ENCODE measurements at places on chromosomes 6 and 20.
A peak's percentile ranks its signal among the peaks of the same experiment; 100 is the strongest.

DNA sequence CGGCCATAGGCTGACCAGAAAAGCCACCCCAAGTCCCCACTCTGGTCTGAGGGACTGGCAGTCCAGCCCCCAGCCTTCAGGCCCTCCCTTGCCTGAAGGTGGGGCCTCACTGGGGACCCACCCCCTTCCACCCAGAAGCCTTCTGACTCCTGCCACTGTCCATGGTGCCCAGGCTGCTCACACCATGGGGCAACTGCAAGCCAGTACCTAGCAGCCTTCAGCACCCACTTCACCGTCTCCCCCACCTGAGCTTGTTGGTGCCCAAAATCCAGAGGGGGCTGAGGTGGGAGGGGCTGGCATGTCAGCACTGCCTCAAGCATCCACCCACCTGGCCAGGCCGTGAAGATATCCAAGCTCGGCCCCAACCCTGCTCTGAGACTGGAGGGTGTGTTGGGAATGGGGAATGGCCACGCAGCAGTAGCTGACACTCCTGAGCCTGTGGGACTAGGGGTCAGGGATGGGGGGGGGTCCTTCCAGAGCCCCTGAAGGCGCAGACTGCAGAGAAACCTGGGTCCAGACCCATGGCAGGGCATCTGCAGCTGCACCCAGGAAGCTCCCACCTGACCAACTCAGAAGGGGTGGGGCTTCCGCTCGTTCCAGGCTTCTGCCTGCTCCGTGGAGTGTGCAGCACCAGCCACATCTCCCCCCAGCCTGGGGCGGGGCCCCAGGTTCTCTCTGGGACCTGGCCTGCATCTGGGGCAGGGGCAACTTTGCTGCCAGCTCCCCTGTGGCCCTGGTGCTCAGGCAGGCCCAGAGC is 942.1 kb upstream of the EPHA7 start:
- no peak for DNase-seq

DNA sequence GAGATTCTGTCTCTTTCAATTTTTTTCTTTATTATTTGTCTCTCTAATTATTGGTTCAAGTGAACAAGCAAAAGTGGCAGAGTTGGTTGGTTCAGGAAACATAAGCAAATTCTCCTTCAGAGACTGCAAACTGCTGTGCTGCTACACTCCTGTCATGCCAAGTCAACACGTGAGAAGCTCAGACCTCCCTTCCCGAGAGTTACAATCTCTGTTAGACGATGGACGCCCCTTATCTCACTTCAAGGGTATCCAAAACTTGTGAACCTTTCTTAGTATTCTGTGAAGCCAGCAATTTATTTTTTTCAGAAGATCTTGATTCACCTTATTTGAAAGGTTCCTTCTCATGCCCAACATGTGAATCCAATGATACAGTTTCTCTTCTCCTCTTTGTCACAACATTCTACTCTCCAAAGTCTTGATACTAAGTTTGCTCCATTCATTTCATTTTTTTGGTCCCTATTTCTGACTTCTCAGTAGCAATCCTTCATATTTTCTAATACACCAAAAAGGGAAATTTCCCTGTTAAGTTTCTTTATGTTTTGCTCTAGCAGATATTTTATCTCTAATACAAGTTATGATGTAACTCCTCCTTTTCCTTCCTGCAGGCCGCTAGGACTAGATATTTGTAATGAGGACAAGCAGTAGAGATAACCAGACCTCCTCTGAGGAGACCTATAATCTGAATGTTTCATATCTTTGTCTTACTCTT is 448.8 kb upstream of the CITED2 start:
- no peak for DNase-seq

DNA sequence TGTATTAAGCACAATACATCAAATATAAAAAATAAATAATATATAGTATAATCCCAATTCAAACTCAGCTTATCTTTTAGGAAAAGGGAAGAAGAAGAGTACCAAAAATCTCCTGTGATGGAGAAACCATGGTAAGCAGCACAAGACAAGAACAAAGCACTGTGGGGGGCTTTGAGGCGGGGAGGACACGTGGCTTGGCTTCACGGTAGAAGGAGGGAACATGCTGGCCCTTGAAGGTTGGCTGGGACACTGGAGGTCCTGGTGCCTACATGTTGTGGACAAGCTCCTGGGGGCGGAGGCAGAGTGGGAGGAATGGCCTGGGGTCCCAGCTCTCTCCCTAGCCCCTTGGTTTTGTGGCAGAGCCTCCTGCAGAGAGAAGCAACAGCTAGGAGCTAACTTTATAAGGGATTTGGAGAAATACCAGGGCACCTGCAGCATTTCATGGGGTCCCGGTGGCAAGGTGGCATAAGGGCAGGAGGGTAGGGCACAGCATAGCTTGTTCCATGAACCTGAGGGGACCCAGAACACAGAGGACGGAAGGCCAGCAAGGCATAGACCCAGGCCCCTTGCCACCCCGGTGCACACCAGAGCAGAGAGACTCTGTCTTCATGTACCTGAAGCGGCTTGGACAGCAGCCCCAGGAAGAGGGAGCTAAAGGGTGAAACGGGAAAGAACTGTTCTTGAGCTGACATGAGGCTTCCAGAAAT is 72.0 kb downstream of the LY86 start:
- DNase-seq = no peak

DNA sequence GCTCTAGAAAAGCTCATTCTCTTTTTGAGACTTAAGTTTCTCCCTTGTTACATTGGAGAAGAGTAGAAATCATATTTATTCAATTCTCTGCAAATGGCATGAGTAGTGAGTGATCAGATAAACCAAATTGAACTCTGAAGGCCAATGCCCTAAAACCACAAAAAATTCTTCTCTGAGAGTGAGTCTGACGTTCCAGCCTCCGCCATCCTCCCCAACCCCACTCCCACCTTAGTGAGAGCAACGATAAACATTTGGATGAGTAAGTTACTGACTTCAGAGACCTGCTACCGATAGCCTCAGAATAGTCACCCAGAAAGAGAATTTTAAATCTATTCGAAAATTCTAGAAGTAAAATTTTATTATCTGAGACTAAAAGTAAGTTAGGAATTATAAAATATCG is 94.6 kb downstream of the TFAP2A start:
- DNase-seq = no peak

DNA sequence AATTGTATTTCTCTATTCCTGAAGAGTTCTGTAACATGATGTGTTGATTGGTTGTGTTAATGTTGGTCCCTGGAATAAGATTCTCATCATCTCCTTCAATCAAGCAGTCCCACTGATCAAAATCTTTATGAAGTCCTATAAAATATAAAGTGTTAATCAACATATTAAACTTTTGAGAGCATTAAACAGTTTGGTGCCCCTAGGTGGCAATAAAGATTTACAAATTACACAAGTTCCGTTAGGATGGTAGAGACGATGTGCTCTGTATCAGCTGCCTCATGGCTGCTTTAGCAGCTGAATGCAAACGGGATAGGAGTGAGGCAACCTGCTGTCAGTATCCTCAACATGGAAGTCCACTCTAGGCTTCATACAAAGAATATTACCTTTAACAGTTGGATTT is 16.9 kb downstream of the TDRD6 start:
- peak; percentile 39 for DNase-seq

DNA sequence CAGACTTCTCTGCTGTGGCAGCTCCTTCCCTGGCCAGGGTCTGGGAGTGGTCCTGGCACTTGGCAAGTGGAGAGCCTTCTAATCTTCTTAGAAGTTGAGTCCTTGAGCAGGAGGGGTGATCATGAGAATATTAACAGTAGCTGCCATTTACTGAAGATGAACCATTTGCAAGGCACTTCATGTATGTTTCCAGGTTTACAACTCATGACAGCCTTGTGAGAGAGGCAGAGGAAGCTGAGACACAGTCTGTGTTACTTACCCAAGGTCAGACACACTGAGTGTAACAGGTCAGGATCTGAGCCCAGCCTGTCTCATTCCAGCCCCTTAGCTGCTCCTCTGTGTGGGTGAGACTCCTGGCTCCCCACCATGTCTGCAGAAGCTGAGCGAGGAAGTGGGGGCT is 45.5 kb upstream of the SRF start:
- DNase-seq = no peak

DNA sequence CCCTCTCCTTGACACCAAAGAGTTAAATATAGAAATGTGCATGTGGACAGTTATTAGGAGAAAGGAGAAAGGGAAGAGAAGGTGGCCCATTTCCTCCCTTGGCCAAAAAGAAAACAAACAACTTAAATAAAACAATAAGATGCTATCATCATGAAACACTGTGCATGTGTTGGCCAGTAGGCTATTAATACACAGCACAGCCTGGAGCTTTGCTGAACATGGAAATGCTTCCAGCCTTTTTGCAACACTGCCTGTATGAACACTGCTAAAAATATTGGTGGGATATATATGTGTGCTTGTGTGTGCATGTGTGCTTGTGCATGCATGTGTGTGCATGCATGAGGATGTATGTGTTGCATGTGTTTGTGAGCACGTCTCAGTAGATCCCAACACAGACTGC is 100.4 kb downstream of the LY86 start:
- no peak for DNase-seq

GRCh38 chr20:11652128-11652527 is 265.6 kb upstream of the BTBD3 start:
- no peak for DNase-seq

- no peak for DNase-seq
Measured at GRCh38 chr6:109299265-109299607, 83.0 kb downstream of the CD164 start.

DNA sequence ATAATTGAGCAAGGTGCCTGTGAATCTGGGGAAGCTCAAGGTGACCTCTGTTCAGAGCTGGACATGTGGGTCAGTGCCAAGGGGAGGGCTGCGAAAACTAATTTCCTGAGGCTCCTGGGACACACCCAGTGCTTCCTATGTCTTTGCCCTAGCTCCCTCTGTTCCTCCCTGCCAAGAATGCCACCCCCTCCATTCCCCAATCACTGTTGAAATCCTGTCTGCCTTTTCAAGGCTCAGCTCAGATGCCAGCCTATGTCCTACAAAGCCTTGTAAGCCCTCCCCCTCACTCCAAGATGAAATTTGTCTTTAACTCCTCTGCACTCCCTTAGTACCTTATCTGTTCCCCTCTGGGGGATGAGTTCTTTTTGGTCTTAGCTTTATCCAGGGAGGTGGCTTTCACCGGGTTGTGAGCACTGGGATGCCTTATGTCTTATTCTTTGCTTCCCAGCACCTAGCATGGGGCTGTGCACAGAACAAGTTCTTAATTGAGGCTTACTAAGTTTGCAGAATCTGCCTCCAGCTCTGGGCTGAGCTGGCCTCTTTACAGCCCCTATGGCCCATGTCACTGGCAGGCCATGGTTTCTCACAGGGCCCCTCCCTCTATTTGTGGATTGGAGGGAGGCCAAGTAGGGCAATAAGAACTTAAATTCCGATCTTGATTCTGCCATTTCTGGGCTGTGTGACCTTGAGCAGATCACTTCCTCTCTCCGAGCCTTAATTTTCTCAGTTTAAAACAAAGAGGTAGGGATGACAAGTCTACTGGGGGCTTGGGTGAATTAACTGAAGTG is 51.5 kb upstream of the EPB41L1 start:
- DNase-seq = peak; percentile 16

DNA sequence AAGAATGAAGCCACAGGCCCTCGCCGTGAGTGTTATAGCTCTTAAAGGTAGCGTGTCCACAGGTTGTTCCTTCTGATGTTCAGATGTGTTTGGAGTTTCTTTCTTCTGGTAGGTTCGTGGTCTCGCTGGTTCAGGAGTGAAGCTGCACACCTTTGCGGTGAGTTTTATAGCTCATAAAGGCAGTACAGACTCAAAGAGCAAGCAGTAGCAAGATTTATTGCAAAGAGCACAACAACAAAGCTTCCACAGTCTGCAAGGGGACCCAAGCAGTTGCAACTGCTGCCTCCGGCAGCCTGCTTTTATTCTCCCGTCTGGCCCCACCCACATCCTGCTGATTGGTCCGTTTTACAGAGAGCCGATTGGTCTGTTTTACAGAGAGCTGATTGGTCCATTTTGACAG is 5.2 kb downstream of the HIVEP1 start:
- no peak for DNase-seq

GRCh38 chr6:155088856-155089255 is 93.7 kb downstream of the TIAM2 start:
- DNase-seq = no peak

DNA sequence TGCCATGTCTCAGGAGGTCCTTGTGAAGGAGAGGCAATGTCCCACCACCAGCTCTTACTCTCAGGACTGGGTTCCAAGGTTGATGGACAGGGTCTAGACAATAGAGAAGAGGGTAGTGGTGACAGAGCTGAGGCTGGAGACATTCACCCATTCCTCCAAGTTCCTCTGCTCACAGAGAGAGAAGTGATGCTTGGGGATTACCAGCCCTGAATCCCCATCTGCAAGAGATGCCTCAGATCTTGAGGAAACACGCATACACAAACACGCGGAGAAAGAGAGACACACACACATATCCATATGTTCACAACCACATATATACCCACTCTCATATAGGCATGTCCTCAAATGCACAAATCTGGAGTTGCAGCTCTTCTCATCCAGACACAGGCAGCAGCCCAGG is 15.2 kb upstream of the CD83 start:
- DNase-seq = no peak

- no peak for DNase-seq
Measured at GRCh38 chr20:10323729-10324128, 105.1 kb downstream of the SNAP25 start.

GRCh38 chr6:170293341-170294231 is 2.7 kb upstream of the DLL1 start:
- no peak for DNase-seq

DNA sequence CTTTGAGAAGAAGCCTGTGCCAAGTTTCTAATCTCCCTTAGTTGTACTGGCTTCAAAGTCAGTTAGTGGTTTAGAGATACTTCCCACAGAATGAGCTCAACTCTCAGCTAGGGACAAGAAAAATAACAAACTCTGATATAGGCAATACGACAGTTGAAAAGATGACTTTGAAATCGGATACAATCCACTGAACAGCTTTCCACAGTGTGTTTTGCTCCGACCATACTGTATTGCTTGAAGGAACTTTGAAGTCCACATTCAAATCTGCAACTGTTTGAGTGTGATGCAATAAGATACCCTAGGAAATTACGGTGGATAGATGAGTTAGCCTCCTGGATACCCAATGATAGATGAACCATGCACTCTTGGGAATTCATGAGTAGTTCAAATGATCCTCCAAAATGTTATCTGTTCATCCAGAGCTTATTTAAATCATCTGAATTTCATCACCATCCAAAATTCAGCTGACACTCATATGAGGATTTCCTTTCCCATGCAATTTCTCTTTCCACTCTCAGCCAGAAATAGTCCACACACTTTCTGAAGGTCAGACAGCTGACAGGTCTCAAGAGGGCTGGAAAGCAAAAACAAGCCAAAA is 443.8 kb downstream of the HAO1 start:
- no peak for DNase-seq

DNA sequence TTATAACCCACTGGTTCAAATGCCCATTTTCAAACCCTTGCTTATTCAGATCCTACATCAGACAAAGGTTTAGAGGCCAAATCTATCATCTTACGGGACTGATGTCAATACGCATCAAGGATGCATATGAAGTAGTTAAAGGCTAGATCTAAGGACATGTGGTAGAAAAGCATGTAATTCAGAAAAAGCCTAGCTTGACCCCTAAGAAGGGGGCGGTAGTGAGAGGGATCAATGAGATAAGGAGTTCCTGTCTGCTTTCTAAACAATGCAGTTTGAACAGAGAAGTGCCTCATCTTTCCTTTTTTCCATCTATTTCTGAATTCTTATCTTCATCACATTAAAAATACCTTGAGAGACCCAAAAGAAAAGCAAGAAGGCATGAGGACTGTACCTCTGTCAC is 237.7 kb downstream of the ARHGAP18 start:
- DNase-seq = no peak
